ENCODE measurements at places on chromosomes 3 and 15.

GRCh38 chr15:72353266-72353665, 22.5 kb downstream of the HEXA start:
- DNase-seq: no peak

DNA sequence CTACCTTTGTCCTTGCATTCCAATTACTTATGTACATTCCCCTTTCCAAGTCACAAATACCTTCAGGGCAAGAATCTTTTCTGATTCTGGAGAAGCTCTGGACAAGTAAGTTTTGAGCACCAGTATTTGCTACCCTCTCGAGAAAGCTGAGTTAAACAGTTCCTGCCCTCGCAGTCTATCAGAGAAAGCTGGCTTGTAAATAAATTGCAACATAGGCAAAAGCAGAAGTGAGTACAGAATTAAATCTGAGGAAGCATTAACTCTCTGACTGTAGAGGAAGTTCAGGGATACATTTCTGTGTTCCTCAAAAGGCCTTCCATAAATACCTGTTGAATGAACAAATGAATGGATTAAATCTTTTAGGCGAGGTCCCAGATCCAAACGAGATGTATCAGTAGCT, 1.2 kb downstream of the OSBPL11 start:
- DNase-seq: no peak

DNA sequence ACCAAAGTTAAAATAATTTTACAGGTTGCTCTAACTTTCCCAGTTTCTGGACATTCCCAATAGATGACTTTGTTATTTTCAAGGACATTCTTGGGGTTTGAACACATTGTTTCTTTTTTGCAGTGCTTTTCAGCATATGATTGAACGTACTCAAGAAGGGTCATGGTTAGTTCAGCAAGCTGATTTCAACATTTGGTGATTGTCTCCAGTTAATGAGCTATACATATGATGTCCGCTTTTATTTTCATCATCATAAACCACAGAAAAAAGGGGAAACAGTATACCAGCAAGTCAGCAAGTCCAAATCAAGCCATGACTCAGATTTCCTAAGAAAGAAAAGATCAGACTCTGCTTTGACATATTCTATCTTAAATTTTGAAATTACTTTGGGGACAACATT, 69.4 kb downstream of the B3GALNT1 start:
- no peak for DNase-seq

DNA sequence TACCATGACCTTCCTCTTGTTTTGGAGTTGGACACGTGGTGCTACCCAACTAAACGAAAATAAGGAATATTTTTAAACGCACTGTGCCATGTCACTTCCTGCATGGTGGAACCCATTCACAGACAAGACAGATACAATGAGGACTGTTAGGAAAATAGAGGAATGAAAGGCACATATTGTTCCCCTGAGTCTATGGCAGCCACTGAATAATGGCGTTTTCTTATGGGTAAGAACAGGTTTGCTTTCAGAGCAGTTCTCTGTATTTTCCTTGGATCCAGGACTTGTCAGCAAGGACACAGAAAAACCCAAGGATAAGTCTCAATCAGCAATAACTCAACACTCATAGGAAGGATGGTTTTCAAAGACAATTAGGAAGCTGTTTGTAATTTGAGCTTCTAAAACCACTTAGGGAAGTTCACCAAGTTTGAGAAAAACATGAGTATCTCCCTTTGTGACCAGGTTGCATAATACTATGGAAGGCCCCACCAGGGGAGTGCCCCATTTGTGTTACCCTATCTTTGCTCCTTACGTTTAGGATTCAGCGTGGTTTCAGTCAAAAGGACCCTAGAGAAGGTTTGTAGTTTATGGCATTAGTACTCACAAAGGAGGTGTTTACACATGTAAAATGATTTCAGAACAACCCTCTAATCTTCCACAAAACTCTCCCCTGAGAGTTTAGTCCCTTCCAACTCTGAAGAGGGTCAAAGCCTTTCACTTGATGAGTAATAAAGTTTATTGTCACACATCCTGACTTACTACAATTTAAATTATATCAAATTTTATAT, 487.2 kb upstream of the ATP11B start:
- DNase-seq: no peak

DNA sequence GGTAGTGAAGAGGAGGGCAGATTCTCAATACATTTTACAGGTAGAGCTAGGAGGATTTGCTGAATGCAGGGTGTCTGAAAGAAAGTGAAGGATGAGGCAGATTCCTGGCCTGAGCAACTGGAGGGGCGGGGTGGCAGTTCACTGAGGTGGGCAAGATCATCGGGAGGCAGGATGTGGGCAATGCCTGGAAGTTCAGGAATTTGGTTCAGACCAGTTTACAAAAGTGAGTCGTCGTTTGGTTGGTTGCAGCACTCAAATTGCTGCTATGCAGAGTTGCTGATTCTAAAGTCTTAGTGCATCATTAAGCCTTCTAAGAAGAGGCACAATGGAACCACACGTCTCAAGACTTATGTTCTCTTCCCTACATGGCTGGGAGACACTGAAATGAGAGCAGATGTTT, 134.0 kb downstream of the MFSD1 start:
- DNase-seq: no peak

DNA sequence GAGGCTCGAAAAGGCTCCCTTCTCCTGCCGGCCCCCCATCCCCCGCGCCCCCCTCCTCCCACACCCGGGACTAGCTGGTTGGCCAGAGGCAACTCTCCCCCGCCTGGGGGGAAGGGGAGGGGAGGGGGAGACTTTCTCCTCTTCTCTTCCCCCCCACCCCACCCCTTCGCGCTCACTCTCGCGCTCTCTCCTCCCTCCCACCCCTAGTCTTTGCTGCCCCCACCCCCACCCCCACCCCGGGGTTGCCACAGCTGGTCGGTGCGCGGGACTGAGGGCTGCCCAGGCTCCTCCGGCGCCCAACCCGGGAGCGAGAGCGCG, 710 bp downstream of the MECOM start:
- DNase-seq: no peak

DNA sequence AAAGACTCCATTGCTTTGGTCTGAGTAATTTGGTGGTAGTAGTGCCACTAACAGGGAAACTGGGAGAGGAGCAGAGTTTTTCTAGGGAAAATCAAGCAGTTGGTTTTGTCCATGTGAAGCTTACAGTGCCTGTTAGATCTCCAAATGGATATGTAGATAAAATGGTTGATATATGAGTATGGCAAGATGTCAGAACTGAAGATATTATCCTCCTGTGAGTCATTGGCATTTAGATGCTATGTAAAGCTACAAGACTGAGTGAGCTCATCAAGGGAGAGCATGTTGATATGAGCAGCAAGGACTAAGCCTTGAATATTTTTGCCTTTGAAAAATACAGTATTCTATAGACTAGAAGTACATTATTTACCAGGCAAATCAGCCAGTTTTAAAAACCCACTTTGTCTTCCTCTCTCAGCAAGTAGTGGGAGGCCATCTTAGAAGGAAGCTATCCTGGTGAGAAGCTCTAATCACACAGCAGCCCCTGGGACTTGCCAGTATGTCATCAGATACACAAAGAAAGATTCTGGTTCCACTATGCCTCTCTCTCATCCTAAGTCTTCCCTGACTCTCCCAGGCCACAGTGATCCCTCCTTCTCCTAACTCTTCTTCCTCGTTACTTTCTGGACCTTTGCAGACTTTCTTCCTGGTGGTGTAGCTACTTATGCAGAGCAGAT, 77.4 kb upstream of the ANKRD28 start:
- no peak for DNase-seq

DNA sequence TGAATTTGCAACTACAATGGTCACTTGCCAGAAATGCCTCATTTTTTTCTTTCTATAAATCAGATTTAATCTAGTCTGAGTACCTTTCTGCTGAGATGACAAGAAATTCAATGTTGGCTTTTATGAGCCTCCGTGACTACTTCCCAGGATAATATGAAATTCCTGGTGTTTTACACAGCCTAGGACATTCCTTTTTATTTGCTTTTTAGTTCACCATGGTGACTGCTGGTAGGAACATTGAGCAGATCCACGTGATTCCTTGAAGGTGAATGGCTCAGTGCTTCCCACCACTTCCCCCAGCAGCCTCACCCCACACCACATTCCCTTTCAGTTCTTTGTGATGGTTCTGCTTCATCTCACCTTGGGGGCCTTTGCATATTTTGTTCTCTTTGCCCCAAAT, 4.3 kb upstream of the NPTN start:
- DNase-seq: no peak

DNA sequence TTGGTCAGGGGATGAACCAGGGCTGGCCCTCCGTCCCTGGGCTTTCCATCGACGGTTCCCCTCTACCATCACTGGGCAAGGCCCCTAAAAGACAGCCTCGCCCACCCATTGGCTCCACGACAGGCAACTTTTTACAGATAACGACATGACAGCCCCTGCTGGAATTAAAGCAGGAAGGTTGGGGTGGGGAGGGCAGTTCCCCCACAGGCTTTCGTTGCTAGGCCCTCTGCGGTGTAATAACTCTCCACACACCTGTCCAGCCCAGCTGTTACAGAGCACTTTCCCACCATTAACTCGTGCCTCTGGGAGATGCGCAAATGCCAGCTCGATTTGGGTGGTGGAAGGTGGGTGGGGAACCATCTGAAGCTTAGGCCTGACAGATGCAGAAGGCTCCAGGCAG, 264.2 kb upstream of the TLE3 start:
- no peak for DNase-seq

DNA sequence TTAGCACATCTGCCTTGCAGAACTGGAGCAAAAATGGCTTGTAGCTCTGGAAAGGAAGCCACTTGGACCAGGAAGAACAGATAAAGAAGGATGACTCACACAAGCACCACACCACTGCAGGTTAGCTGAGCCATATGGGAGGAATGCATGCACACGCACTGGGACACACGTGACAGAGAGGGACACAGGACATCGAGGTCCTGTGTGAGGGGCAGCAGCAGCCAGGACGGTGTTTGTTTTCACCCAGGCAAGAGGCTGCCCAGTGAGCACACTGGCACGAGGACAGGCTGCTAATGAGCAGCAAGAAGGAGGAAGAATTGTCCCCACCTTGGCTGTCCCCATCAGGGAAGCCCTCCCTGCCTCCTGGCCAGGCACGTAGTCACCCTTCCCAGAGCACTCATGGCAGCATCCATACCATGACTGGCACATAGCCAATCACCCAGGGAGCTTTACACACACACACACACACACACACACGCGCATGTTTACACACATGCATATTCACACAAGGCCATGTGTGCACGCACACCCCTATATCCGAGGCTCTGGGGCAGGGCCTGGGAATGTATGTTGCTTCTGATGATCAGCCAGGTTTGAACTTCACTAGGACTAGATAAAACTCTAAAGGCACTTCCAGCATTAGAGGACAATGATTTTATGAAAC, 24.0 kb upstream of the SPTBN5 start:
- no peak for DNase-seq

- DNase-seq: no peak
These were observed 137.3 kb upstream of the SMAD3 start for GRCh38 chr15:66928101-66928500.

- DNase-seq: no peak
These were observed 6.7 kb downstream of the KBTBD13 start for GRCh38 chr15:65083262-65083701.

DNA sequence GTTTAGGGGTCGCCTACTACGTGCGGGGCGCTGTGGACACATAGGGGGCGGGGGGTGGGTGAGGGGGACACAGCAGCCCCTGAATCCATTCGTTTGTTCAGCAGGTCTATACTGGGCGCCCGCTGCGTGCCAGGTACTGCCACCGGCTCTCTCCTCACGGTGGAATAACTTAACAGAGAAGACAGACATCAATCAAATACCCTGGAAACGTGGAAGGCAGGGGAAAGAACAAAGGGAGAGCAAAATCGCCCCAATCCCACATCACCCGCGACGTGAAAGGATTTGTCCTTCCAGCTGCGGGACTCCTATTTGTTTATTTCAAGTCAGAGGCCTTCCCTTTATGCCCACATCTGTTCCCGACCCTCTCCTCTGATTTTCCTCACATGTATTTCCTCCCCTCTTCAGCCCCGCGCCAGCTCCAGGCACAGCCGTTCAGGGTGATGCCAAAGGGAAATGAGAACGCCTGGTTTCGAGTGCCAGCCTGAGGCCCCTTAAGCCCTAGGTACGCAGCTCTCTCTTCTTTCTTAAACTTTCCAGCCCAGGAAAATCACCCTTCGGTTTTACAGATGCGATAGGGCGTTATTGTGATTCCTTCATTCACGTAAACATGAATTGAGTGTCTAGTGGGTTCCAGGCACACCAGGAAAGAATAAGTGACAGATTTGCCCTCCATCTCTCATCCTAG, 726 bp upstream of the PROK2 start:
- no peak for DNase-seq

- DNase-seq: no peak
These were observed 222.5 kb downstream of the MAGI1 start for GRCh38 chr3:65816208-65816607.

DNA sequence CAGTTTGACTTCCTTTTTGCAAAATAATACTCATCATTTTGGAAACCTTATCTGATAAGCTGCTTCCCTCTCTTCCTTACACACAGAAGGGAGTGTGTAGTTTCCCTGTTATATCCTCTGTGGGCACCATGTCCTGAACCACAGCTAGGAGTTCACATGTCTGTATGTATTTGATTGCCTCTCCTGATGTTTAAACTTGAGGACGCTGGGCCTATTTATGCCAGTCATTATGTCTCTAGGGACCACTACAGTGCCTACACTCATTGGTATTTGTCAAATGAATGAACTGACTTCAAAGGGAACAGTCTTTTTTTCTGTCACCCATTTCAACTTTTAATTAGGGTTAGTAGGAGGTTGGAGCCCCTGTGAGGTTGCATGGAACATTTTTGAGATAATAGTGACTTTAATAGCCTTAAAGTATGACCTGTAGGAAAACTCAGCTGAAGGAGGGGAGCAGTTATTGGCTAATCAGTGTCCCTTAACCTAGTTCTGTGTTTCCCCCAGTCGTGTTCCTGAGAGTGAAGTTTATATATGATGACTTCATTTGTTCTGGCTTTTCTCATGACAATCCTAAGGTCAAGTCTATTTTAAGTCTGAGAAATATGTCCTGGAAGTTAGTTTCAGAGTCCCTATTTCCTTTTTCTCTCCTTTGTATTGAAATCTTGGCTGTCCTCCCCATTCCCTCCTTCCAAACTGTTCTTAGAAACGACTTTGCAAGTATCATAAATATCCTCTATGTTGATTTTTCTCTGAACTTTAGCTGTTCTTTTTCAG, 28.9 kb downstream of the PDE8A start:
- no peak for DNase-seq

DNA sequence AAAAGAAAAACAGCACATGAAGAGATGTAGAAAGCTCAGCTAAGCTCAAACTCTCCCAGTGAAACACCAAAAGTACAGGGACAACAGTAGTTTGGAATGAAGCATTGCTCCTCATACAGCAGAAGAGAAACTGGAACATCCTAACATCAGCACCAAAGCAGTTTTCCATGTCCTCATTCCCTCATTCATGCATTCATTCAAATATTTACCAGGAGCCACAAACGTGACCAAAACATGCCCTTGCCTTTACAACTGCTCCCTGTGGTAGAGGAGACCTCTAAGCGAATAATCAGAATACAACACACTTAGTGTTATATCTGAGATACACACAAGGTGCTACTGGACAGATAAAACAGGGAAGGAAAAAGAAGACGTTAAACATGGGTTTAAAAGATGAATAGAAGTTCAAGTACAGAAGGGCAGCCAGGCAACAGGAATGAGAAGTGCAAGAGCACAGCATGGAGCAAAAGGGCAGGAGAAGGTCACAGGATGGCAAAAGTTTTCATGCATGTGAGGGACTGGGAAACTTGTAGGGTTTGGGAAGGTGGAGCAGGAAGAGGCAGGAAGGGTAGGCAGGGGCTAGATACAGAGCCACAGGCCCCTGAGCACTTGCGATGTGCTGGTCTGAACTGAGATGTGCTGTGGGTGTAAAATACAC, 58.5 kb upstream of the LMCD1 start:
- DNase-seq: no peak

Data from stimulated activated CD4-positive, alpha-beta T cell treated with anti-CD3 and anti-CD28 coated beads, Interleukin-1b, Interleukin-23, amount 100 ng/mL, for 1 hour (primary cell).